ENCODE measurements at places on chromosomes 2 and 18.

GRCh38 chr2:127416506-127417001, 1.7 kb upstream of the PROC start:
- DNase-seq = no peak

- no peak for DNase-seq
Observed at GRCh38 chr2:128639120-128639477, 320.4 kb upstream of the HS6ST1 start.

DNA sequence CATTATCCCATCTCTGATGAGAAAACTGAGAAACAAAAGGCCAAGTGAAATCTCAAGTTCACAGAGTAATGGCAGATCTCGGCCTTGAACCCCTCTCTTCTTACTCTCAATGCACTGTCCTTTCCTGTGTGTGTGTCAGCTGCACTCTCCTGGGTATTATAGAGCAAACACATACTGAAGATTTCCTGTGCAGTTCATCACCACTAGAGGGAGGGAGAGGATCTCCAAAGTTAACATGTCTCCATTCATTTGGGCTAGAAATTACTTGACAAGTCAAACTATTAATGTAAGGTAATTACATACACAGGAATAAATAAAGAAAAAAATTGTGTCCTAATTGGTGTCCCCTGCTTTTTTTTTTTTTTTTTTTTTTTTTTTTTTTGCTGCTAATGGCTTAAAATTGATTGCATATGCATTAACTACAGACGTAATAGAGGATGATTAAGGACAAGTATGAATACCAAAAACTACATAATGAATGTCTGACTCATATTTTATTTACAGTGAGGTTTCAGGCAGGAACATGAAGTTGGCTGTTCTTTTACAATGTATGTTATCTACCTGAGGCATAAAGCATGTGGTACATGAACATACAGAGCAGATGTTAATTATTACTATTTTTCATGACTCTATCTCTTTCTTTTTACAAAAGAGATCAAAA, 269.2 kb downstream of the NYAP2 start:
- DNase-seq = peak; percentile 41

DNA sequence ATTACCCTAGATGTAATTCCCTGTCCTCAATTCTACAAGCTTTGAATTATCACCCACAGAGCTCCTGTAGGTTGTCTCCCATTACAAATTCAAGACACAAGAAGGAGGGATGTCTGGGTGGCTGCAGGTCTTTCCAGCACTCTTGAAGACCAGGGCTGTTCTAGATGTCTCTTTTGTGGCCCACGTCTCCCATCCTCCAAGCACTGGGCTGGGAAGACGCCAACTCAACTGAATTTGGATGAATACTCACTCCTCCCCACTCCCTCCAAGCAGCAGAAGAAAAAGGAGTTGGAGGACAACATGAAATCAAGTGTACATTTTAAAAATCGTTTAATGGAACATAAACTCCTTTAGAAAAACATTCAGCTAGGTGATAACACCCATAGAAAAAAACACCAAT, 31.2 kb downstream of the SMAD7 start:
- no peak for DNase-seq

DNA sequence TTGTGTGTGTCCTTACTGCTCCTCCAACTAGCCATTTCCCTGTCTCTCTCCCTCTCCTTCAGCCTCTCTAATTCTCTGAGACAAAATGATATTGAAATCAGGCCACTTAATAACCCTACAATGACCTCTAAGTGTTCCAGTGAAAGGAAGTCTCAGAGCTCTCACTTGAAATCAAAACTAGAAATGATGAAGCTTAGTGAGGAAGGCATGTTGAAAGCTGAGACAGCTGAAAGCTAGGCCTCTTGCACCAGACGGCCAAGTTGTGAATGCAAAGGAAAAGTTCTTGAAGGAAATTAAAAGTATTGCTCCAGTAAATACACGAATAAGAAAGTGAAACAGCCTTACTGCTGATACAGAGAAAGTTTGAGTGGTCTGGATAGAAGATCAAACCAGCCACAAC, 72.9 kb downstream of the PRKCE start:
- DNase-seq = no peak

- no peak for DNase-seq
Observed at GRCh38 chr2:159064446-159065301, 96.2 kb downstream of the TANC1 start.

DNA sequence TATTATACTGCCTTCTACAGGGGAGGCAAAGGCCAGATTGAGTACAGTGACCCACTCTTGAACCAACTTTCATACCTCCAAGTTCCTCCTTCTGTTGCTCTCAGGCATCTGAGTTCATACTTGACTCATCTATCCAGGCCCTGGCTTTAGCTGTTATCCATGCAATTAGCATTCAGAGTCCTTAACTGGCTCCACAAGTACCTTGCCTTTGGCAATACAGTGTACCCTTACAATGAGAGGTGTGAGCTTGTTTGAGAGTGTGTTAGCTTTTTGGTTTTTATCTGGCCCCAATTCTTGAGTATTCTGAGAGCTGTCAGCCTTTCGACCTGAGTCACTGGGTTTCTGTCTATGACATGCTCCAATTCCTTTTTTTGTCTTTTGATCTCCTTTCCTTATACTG, 60.2 kb downstream of the EHD3 start:
- DNase-seq = no peak

DNA sequence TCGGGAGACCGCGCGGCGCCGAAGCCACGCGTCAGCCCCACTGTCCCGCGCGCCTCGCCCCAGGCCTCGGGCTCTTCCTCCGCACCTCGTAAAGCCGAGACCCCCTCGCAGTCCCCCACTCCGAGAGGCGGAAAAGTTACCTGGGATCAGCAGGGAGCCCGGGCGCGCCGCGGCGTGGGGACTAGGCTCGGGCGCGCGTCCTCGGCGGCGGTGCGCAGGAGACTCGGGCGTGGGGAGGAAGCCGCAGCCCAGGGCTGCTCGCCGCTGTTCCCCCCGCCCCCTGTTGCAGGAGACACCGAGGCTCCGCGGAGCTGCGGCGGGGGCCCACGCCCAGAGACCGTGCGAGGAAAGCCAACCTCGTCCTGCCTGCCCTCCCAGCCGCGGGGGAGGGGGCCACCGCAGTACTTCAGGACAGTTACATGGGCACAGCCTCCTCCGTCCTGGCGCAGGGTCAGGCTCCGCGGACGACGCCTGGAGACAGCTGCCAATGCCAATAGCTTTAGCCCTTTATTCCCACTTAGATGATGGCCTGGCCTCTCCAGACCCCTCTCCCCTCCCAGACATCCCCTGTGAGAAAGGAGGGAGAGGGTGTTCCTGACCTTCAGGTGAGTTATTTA, at the start of gene EPB41L3:
Gene EPB41L3, minus strand, starts transcription at position 225 of the 617 bp plus-strand sequence. CDS start 54,814 bp downstream, outside the sequence.
- no peak for DNase-seq

DNA sequence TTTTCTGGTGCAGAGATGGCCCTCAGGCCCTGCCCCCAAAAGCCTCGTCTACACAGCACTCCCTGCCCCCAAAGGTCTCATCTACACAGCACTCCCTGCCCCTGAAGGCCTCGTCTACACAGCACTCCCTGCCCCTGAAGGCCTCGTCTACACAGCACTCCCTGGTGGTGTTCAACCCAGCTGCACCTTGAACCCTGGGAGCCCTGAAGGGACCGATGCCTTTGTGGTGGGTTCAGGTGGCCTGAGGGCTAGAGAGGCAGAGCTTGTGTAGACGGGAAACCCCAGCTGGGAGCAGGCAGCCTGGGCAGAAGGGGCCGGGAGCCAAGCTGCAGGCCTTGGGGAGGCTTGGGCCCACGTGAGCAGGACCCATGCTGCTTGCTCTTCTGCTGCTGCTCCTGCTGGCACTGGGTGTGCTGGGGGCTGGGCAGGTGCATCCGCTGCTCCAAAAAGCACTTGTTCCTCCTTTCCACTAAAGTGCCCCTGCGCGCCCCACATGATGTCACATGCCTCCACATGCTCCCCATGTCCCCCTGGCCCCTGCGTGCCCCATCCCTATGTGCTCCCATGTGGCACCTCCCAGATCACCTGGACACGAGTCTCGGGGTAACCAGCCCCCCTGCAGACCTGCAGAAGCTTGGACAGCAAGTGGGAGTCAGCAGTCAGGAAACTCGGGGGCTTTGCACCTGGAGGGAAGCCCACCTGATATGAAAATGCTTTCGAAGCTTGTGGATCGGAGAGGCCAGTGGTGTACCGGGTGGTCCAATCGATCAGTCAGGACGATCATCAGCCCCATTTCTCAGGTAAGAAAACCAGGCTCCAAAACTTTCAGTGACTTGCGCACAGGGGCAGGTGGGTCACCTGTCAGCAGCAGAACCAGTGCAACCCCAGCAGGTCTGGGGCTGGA, 94.9 kb upstream of the CTDP1 start:
- DNase-seq = no peak

DNA sequence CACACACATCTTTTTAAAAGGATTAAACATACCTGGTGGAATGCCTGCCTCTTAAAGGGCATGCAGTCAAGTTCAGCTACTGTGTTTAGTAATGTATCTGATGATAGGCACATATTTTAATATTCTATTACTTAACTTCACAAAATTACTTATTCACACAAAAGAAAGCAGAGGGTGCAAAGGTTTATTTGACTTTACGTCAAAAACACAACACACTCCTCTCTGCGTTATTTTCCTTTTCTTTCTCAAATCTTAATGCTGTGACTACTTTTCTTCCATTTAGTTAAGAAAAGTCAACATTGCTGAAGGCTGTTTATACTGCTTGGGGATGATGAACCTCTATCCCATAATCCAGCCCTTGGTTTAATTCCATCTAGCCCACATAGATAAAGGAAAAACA, 127.9 kb upstream of the ST6GAL2 start:
- DNase-seq = no peak

DNA sequence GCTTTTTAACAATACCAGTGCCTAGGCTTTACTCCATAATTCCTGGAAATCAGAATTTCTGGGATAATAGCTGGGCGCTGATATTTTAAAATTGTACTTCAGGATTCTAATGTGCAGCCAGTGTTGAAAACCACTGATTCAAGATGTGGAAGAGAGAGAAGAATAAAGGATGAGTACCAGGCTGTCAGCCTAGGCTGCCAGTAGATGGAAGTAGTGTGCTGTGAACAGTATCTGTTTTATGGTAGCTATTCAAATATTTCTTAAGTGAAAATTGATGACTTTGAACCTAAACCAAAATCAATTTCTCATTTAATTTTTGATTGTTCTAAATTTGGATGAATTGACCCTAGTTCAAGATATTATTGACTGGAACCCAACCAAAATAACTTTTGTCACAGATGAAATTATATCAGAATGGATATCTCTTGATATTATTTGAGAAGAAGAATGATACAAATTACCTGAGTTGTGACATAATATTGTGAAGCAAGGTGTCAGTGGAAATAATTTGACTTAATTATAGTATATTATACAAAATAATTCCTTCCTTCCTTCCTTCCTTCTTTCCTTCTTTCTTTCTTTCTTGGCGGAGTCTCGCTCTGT, 88.0 kb downstream of the COMMD1 start:
- peak; percentile 20 for DNase-seq

DNA sequence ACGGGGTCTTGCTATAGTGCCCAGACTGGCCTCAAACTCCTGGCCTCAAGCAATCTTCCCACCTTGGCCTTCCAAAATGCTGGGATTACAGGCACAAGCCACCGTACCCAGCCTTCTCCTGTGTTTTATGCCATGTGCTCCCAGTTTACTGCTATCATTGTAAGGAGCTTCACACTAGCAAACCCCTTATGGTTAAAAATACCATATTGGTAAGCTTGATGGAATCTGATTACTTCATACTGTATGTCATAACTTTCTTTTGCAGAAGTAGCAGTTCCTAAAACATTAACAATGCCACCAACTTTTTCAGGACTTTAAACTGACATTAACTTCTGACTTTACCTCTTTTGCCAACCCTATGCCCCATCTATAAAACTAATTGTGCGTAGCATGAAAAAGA, 36.2 kb downstream of the HAT1 start:
- no peak for DNase-seq

- DNase-seq = no peak
Observed at GRCh38 chr18:26468931-26469340, 79.4 kb downstream of the KCTD1 start.

DNA sequence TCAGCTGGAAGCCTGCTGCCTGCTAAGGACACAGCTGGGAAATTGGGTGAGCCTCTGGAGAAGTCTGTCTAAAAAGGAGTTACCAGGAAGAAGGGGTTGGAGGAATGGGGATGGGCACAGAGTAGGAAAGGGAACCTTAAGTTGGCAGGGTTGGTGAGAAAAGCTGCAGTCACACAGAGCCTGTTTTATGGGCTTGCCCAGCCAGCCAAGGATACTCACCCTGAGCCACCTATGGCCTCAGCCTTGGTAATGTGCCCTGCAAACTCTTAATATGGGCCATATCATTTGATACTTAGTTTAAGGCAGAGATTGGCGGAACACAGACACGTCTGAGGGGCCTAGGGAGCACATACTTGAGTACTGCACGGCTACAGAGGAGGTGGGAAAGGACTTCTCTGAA, 418.3 kb upstream of the RAB12 start:
- DNase-seq = no peak

- DNase-seq = no peak
Observed at GRCh38 chr2:54522624-54523281, 66.6 kb downstream of the SPTBN1 start.

- no peak for DNase-seq
Observed at GRCh38 chr2:149387411-149387810, 57.0 kb downstream of the LYPD6 start.

GRCh38 chr2:188285774-188286173, 5.9 kb upstream of the GULP1 start:
- DNase-seq = no peak

- DNase-seq = no peak
Observed at GRCh38 chr2:66854298-66854697, 419.4 kb downstream of the MEIS1 start.

GRCh38 chr2:226579519-226579918, 220.1 kb downstream of the IRS1 start:
- DNase-seq = no peak

GRCh38 chr2:111632661-111633060, 251.3 kb downstream of the ANAPC1 start:
- DNase-seq = no peak

GRCh38 chr2:239462191-239462515, 61.3 kb upstream of the HDAC4 start:
- no peak for DNase-seq

- DNase-seq = no peak
Observed at GRCh38 chr2:239951129-239951734, 73.9 kb downstream of the NDUFA10 start.

GRCh38 chr2:230068651-230069055, at the start of gene SLC16A14:
Gene SLC16A14 (minus strand): TSS chr2:230068924. CDS start chr2:230059352, 9,572 bp downstream.
- no peak for DNase-seq

- DNase-seq = no peak
Observed at GRCh38 chr2:241088376-241088775, 13.7 kb downstream of the MTERF4 start.

- no peak for DNase-seq
Observed at GRCh38 chr2:134436706-134437105, 182.8 kb downstream of the MGAT5 start.

- DNase-seq = no peak
Observed at GRCh38 chr2:109098251-109098920, 30.6 kb upstream of the SH3RF3 start.

DNA sequence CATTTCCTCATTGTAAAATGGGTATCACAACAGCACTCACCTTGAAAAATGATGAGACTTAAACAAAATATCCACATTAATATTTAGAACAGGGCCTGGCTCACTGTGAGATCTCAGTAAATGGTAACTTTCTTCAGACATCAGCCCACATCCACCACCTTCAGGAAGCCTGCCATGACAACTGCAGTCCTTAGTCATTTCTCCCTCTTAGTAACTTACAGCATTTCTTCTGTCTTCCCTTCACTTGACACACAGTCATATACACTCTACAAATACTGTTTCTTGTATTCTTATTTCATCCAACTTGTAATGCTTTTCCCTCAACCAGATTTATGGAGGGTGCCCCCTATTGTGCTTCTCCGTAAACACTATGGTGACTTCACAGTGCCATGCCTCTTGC, 263.0 kb downstream of the ZNF516 start:
- no peak for DNase-seq

- DNase-seq = no peak
Observed at GRCh38 chr2:171482877-171483276, 39.4 kb upstream of the CYBRD1 start.
